ENCODE measurements at places on chromosomes 5 and 9.

GRCh38 chr5:178994580-178995340 lies at the start of gene GRM6:
Gene GRM6, minus strand, starts transcription at chr5:178995320. Its CDS starts 376 bp downstream, at chr5:178994944.
- DNase-seq = no peak

DNA sequence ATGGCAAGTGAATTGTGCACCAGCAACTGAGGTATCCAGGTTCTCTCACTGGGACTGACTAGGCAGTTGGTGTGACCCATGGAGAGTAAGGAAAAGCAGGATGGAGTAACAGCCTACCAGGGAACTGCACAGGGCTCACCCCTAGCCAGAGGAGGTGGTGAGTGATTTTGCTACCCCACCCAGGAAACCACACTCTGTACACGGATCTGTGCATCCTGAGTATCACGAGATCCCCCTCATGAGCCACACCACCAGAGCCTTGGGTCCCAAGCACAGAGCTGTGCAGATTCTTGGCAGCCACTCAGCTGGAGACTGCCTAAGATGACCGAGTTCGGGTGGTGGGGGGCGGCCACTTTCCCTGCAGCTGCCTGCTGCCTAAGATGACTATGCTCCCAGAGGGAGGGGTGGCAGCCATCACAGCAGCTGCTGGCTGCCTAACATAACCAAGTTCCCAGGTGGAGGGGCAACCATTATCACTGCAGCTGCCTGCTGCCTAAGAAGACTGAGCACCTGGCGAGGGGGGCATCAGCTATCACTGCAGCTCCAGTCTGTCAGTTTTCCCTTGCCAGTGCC lies 48.4 kb upstream of the EFNA5 start:
- DNase-seq = no peak

DNA sequence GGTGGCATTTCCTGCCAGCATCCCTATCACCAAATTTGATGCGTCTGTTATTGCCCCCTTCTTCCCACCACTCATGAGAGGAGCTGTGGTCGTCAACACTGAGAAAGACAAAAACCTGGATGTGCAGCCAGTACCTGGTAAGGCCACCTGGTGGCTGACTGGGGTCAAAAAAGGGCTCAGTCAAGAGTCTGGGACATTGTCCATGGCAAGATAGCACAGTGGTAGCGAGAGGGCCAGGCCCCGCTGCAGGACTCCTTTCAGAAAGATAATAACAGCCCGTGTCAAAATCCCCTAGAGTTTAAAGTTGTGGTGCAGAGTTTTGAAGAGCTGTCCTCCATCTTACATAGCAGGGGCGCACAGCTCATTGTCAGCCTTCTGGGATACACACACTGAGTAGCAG lies 40.8 kb downstream of the CSF1R start:
- no peak for DNase-seq

DNA sequence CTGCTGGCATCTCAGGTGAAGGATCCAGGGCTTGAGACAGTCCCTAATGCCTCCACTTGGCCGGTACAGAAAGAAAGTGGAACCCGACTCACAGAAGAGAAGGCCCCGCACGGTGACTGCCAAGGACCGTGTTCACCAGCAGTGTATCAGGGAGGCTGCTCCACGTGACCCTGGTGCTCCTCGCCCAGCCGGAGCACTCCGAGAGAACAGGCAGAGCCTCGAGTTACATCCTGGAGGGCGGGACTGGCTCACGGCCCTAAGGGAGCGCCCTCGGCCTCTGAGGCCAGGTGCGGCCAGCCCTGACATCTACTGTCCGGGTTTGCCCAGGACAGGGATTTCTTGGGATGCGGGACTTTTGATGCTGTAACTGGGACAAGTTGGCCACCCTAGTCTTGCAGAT lies 104.0 kb upstream of the SARDH start:
- no peak for DNase-seq

DNA sequence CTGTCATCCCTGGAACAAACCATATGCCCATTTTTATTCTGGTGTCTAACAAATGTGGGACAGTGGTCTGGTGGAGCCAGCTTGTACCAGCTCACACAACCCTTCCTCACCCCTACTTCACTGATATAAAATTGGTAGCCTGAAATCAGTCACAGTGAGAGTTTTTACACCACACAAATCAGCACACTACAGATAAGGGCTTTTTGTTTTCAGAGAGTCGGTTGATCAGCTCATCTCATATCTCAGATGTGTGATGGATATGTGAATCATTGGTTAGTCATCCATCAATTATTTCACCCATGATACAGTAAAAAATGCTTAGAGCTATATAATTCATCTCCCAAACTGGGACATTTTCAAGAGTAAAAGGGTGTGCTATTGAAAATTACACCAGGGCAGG lies 529.2 kb downstream of the EBF1 start:
- DNase-seq = no peak

DNA sequence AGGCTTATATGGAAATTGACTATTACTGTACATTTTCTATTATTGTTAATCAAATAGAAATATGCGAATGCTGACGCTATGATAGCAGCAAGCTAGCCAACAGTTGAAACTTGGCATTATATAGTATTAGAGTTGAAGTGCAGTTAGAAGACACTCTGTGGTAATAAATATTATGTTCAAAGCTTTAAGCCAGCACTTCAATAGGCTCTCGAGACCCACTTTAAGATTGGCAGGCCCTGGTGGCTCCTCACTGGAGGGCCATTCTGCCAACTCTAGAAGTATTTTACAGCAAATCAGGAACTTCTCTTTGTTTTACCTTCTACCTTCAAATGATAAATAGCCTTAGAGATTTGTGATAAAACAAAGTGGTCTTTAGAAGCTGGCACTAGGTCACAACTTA lies 2029.0 kb upstream of the WWC1 start:
- no peak for DNase-seq

- DNase-seq = no peak
These were observed 80.2 kb upstream of the IL12B start for GRCh38 chr5:159410480-159410879.

- DNase-seq = no peak
These were observed 15.1 kb downstream of the SEC16A start for GRCh38 chr9:136467766-136468165.

GRCh38 chr5:29939988-29940387 lies 1253.5 kb upstream of the CDH6 start:
- DNase-seq = no peak

DNA sequence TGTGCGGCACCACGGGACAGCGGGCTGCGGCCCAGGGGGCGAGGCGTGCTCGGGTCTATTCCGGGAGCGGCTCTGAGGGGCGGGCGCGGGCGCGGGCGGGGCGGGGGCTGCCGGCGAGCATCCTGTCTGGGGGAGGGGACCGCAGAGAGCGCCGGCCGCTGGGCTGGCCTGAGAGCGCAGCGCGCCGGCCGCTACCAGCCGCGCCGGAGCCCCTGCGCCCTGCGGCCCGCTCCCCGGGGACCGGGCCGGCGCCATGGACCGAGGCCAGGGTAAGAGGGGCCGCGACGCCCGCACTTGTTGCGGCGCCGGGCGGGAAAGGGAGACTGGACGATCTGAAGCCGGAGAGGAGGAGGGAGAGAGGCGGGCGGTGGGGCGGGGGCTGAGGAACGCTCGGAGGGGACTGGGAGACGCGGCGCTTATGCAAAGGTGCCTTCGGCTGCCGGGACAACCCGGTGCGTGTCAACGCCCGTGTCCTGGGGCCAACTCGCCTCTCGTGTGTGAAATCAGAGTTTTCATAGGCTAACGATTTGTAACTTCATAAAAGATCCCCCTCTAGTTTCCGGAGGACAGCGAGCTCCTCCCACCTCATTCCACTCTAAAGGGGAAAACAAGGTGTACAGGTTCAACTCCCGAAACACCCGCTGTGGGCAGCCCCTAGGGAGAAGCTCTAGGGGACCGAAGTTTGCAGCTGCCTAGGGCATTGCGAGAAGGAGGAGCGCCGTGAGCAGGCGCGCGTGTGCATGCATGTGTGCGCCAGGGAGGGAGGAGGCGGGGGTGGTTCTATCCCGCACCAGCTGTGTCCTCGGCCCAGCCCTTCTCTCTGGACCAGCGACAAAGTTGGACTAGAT lies at the start of gene AFAP1L1:
AFAP1L1 (plus strand) TSS at position 144 of the 848 bp plus-strand sequence; CDS start at position 254, 110 bp downstream.
- no peak for DNase-seq

- no peak for DNase-seq
These were observed 485.1 kb upstream of the PAPPA start for GRCh38 chr9:115668521-115668920.

DNA sequence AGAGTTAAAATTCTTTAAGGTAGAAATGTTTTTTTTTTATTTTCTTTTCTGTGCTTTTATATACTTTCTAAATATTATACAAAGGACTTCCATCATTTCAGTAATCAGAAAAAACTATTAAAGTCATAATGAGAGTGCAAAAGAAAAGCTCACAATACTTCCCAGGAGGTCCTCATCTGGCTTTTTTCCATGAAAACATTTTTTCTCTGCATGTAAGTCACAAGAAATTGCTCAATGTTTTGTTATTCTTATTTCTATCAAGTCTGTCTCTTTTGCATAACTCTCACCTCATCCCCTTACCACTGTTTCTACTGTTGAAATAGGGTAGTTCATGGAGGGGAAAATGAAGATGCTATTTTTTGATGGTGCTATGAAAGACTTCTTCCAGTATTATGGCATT lies 375.0 kb downstream of the TMEM232 start:
- DNase-seq = no peak

DNA sequence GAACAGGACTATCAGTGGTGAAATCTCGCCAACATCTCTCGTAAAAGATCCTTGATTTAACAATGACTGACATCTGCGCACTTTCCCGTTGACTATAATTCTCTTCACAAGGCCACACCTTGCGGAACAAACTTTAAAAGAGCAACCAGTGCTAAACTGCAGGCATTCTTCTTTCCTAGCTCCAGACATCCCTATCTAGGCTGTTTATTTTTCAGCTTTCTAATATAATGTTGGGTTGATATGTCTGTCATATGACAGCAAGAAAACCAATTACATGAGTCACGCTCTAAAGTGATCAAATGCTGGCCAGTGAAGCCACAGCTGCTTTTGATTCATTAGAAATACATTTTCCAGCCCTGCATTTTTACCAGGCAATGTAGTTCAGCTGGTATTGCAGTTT lies 162.5 kb downstream of the ELAVL2 start:
- DNase-seq = no peak

- no peak for DNase-seq
These were observed 329.2 kb downstream of the RAB3C start for GRCh38 chr5:58912116-58912515.

- peak; percentile 19 for DNase-seq
These were observed 69.0 kb downstream of the TSPAN17 start for GRCh38 chr5:176716320-176716719.

- no peak for DNase-seq
These were observed 15.4 kb downstream of the ITK start for GRCh38 chr5:157196045-157196444.

DNA sequence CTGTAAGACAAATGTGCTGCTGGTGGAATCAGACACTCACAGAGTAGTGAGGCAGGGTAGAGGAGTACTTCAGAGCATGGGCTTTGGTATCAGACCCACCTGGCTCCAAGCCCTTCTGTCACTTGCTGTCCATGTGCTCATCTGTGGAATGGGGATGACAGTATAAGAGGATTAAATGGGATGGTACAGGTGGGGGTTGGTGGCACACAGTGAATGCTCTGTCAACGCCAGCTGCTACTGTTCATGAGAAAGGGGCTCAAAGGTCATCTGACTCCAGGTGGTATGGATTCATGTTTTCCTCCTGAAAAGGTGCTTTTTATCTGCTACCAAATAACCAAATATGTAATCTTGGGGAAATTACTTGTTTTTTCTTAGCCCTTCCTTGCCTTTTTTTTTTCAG lies 23.0 kb upstream of the PPARGC1B start:
- no peak for DNase-seq

- DNase-seq = no peak
These were observed 63.5 kb downstream of the MEF2C start for GRCh38 chr5:88819301-88819999.

DNA sequence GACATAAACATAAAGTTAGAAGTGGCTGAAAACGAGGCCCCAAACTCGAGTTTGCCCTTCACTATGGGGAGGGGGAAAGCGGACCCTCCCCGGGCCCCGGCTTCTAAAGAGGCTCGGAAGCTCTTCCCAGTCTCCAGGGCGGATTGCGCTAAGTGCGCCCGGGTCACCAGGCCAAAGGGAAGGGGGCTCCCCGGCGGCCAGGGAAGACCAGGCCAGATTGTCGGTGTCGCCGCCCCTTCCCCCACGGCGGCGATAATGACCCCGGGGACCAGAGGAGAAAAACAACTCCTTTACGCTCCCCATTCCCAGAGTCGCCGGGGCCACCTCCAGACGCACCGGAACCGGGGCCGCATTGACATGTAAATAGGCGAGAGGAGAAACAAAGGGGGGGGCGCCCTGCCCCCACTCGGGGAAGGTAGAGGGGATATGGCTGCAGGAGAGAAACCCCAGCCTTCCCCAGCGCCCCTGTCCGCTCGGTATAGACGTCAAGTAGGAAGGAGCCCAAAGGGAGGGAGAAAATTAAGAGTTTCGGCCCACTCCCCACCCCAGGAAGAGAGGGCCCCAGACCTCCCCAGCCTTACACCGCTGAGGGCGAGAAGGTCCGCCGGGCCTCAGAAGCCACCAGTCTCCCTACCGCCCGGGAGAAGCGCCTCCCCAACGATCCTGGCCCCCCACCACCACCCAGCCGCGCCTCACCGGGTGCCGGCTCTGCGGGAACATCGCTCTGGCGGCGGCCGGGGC lies 1.7 kb downstream of the TLE1 start:
- no peak for DNase-seq

GRCh38 chr5:169913479-169913878 lies 66.8 kb downstream of the INSYN2B start:
- no peak for DNase-seq

DNA sequence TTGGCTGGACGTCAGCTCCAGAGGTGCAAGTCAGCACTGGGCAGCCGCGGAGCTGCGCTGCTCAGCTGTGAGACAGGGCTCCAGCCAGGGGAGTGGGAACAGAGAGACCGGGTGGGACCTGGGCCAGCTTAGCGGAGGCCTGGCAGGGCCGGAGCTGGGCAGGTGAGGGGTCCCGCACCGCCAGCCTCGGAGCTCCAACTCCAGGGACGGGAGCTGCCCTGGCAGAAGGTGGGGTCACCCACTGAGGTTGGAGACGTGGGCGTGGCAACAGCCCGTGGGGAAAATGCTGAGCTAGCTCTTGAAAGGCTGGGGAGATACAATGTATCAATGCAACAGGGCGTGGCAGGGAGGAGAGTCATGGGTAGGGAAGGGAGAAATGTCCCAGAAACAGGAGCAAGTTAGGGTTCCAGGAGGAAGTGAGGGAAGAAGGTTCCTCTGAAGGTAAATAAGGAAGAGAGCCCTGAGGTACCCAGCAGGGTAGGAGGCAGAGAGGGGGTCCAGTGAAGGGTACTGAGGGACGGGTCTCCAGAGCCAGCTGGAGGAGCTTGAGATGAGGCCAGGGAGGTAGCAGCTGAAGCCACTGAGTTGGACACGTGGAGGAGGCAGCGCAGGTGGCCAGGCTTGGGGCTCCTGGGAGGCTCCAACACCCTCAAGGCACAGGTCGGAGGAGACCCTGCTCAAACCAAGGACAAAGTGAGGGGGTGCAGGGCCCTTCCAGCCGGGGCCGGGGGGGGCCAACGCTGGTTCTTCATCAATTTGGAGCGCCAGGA lies 736 bp upstream of the NKD2 start:
- DNase-seq = no peak

Measured in non-pigmented ciliary epithelial cell (primary cell).